KG1 (cell line): ENCODE measurements at places on chromosomes 11 and 22.

- no peak for DNase-seq
Observed at GRCh38 chr11:43649501-43649900, 31.0 kb upstream of the HSD17B12 start.

GRCh38 chr11:27949951-27950738, 157.8 kb downstream of the KIF18A start:
- no peak for DNase-seq

GRCh38 chr11:57667736-57668433, at the start of gene ZDHHC5:
Gene ZDHHC5 (plus strand): TSS chr11:57668114. CDS start chr11:57673091, 4,977 bp downstream.
- DNase-seq = peak; percentile 100

- no peak for DNase-seq
Observed at GRCh38 chr11:132284611-132285010, 914.2 kb downstream of the NTM start.

GRCh38 chr11:297586-298405, 1.5 kb downstream of the IFITM5 start:
- DNase-seq = no peak

GRCh38 chr11:122204206-122204605, 88.2 kb upstream of the BLID start:
- no peak for DNase-seq

GRCh38 chr11:62806611-62807121, 1.4 kb upstream of the NXF1 start:
- no peak for DNase-seq

GRCh38 chr11:9470765-9471164, 10.0 kb downstream of the ZNF143 start:
- DNase-seq = no peak
